ENCODE measurements at places on chromosomes 12 and 14.

- no peak for DNase-seq
Observed at GRCh38 chr12:50728417-50728816, 35.5 kb upstream of the ATF1 start.

GRCh38 chr12:15966426-15966825 is 55.3 kb downstream of the DERA start:
- no peak for DNase-seq

DNA sequence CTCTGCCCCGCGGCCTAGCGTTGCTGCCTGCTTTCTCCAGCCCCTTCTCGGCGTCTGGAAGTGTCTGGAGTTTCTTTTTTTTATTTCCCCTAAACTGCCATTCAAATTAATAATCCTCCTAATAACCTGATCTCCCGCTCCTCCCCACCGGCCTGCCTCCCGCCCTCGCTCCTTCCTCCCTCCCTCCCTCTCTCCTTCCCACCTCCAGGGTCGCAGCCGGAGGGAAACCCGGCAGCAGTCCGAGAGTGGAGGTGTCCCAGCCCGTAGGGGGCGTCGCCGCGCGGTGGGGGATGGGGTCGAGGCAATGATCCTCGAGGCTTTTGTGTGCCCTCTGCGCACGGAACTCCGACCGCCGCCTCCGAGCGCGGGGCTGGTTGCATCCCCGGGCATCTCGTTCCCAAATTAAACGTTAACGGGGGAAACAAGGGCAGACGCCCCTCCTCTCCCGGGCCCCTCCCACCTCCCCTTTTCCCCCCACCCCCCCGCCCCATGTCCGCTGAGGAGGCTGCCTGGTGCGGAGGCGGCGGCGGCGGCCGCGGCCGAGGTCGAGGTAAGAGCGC is 1.0 kb upstream of the SOCS2 start:
- peak; percentile 36 for DNase-seq

DNA sequence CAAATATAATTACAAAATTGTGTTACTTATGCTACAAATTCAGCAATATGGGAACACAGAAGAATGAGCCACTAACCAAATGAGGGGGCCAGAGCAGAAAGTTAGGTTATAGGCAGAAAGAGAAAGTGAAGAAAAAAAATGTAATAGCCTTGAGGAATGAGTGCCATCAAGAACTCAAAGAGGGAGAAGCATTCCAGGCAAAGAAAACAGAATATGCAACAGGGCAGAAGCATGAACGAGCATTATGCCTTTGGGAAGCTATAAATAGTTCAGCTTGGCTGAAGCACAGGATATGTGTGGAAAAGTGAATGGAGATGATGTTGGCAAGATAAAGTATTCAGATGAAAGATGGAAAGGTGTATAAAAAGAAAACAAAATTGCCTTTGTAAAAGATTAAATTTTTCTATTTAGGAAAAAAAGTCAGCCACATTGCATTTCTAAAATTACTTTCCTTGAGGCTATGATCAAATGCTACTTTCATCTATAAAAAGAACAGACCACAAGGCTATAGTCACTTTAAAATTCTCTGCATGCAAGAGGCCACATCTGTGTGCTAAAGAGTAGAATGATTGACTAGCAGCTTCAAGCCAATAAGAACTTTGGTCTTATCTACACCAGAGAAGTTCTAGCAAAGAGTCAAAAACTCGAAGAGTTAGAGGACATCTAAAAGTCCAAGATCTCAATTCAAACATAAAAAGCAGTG is 193.6 kb upstream of the GARIN6 start:
- DNase-seq: no peak

DNA sequence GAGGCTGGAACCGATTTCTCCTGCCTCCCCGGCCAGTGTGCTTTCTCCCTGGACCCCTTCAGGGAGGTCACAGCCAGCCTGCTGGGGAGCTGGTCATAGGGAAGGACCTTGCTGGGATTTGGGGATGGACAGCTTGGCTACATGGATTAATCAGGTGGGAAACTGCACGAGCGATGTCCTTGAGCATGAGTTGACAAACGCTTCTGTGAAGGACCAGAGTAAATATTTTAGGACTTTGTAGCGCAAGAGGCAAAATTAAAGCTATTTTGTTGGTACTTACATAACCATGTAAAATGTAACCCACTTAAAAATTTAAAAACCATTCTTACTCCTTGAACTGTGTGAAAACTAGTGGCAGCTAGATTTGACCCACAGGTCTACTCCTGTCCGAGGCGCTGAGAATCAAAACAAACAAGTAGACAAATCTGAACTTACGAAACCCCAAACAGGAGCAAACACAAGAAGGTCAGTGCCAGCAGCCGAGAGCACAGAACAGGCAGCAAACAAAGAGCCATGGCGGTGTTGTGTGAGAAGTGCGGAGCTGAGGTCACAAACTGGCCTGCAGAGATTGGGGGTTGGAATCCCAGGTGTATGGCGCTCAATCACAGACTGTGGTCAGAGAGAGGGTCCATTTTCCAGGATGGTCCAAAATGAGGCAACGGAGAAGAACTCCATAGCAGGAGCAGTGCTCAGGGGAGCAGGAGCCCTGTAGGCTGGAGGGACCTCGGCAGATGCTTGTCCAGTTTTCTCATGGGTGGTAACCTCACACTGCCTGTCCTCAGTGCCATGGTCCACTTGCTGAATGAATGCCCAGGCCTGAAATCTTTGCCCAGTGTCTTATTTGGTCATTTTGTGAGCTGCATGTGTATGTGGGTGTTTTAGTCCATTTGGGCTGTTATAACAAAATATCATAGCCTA is 79.2 kb upstream of the CLMN start:
- no peak for DNase-seq

DNA sequence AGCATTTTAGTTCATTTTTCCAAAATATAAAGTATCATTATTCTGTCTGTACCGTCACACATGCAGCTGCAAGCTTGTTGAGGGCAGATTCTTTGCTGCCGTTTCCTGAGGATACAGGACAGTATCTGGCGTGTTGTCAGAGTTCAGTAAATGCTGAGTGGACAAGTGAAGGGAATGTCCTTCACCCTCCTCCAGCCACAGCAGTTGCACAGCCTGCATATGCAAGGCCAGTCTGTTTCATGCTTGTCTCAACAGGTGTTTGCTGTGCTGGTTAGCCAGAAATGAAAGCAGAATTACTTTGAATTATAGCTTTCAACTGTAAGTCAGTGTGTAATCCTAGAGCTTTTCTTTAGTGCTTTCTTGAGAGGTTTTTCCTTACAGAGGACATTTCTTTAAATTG is 36.5 kb downstream of the TDP1 start:
- DNase-seq: no peak

DNA sequence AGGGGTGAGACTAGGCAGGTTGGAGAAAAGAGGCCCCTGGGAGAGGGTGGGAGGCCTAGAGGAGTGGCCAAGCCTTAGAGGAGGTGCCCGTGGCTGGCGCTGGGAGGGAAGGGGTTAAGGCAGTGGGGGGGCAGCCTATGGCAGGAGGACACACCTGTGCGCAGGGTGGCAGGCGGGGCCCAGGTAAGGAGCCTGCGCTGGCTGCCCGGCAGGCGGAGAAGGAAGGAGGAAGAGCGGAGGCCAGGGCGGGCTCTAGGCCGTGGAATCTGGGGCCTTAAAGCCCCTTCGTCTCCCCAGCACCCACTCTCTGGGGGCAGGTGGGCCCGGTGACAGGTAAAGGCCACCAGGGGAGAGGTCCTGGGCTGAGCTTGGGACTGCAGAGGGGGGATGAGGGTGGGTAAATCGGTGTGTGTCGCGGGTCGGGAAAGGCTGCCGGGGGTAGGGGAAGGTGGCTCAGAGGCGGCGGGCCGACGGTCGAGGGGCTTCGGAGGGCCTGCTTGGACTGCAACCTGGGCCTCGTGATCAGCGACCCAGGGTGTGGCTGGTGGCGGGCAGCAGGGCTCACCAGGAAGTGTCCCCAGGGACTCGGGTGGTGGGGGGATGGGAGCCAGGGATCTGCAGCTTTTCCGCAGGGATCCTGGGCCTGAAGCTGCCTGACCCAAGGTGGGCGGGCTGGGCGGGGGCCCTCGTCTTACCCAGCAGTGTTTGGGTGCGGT is 7.3 kb downstream of the PHB2 start:
- no peak for DNase-seq

DNA sequence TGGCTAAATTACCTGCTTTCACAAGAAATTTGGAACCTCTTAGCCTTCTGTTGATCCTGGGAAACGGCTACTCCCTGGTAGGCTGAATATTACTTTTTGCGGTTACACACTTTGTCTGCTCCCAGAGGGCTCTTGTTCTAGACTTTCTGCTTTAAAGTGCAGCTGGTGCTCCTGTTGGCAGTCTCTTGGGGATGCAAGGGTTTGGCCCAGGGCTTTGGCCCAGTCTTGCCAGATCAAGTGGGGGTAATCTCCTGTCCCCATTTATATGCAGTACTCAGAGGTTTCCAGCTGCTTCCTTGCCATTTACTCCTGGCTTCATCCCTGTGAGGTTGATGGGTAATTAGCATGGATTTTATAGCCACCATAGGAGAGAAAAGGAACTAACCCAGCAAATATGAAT is 558.2 kb upstream of the MIS18BP1 start:
- no peak for DNase-seq

DNA sequence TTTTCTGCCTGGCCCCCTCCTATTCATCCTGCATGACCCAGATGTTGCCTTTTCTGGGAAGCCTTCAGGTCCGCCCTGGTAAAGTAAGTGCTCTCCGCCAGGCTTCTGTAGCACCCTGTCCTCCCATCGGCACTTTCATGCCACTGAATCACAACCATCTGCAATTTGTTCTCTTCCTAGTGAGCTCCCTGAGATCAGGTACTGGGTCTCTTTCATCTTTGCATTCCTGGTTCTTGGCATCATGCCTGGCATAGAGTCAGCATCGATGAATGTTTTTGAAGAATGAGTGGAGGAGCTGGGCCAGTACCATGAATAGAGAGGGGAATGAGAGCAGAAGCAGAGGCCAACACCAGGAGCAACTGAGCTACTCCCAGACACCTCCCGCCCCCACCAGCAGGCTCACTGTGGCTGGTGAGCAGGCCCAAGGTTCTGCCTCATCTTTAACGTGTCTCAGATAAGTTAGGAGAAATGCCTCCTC is 13.1 kb downstream of the ZDHHC22 start:
- no peak for DNase-seq

- no peak for DNase-seq
Observed at GRCh38 chr12:33431648-33432047, 8.0 kb downstream of the SYT10 start.

GRCh38 chr12:84779169-84779568 is 133.4 kb downstream of the SLC6A15 start:
- no peak for DNase-seq

GRCh38 chr14:64992328-64992885 is 5.7 kb downstream of the FNTB start:
- DNase-seq: no peak

DNA sequence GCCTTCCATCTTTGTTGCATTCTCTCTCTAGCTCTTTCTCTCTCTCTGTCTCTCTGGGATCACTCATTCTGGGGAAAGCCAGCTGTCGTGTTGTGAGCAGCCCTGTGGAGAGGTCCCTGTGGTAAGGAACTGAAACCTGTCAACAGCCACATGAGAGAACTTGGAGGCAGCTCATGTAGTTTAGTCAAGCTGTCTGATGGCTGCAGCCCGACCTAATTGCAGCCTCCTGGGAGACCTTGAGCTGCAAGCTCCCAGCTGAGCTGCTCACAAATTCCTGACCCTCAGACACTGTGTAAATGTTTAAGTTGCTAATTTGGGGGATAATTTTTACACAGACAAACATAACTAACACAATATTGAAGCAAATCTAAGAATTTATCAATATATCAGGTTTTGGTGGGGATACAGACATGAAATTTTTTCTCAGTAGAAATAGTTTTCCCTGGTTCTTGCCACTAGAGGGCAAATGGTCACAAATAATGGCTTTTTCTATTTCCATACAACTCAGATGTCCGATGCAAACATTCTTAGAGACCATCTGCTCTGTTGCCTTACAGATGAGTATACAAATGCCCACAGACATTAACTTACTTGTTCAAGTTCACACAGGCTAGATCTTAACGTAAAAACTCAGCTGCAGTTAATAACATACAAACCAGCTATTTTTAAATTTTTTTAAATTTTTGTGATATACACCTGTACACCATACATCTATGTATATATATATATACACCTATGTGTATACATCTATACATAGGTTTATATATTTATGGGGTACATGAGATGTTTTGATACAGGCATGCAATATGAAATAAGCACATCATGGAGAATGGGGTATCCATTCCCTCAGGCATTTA is 15.5 kb upstream of the KRR1 start:
- no peak for DNase-seq

DNA sequence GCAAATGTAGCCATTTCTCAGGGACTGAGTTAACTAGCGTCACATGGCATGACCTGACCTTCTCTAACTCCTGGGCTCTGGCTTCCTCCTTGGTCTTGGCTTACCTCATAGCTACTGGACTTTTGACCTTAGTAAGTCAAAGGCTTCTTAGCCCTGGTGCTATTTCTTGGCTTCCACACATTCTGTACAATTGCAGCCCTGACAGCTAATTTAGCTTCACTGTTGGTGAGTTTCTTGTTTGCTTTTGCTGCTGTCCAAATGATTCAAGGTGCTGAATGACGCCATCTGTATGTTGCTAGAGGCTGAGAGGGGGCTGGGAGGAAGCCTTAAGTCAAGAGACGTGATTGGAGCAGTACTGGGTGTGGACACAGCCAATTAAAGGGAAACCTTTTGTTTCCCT is 202.7 kb downstream of the PRKD1 start:
- no peak for DNase-seq

GRCh38 chr12:5094551-5094950 is 50.9 kb downstream of the KCNA5 start:
- DNase-seq: no peak

DNA sequence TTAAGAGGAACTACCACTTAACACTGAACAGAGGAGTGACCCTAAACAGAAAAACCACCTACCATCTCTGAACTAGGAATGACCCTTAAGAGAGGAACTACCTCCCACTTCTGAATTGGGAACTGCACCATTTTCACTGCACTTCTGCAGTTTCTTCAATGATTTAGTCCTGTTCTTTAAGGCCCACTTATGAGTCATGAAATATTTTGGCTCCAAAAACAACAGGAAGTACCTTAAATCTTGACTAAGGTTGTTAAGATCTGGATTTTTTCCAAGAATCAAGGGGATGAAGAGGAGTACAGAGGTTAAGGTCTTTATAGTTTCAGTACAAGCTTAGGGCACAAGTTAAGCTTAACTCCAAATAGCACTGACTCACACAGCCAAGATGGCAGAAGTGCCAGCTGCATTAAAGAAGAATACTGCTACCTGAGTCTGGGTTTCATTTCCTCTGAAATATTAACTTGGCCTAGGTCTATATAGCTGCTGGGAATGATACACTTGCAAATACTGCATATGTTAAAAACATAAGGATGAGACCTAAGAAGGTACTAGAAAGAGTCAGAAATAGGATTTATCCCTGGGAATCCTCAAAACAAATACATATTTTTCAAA is 4.2 kb downstream of the NPC2 start:
- DNase-seq: no peak

GRCh38 chr12:6697584-6698351 is 2.8 kb downstream of the PIANP start:
- no peak for DNase-seq

DNA sequence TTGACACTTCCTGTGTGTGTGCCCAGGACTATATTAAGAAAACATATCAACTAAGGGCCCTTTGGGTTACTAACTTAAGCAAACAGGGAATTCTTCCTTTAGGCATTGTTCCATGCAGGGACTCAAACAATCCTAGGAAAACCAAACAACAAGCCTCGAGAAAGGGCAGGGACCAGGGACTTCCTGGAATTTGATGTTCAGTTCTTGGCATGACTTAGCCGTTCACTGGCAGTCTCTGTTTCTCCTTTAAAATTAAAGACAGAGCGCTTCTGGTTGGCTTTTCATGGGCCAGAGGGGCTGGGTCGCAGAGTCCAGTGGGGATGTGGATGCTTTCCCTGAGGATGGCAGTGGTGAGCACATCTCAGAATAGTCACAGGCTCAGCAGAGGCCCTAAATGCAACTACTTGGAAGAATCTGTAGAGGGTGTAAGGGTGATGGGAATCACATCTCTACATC is 35.2 kb downstream of the RNFT2 start:
- no peak for DNase-seq

All from activated CD8-positive, alpha-beta memory T cell treated with anti-CD3 and anti-CD28 coated beads for 4 hours (primary cell).